ENCODE measurements at places on chromosomes 5 and 9.

- DNase-seq, result no peak
Observed at GRCh38 chr5:34574936-34575467, 81.1 kb upstream of the RAI14 start.

DNA sequence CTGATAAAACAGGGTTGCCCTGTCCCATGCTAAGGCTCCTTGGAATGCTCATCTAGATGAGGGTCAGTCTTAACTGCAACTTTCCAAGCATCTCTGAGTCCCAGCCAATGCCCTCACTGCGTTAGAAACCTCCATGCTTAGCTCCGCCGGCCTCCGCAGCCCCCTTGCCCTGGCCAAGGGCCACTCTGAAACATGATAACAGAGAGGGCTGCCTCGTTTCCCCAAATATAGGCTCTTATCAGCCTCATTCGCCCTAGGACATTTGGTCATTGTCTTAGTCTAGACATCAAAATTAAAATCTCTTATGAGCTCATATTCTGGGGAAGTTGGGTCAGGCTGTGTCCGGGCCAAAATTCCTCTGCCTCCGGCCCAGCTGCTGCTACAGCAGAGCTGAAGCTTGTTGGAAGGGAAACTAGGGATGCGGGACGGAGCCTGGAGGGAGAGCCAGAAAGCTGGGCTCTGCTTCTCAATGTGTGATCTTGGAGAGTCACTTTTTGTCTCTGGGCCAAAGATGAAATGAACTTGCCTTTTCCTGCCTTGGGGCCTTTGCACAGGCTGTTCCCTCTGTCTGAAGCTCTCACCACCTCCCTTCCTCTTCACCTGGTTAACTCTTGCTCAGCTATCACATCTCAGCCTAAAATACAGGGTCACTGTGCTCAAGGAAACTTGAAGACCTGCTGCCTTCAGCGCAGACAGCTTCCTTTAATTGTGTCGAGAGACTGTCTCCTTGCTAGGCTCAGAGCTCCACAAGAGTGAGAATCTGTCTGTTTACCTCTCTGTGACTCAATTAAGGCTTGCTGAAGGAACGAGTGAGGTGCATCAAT lies 191.3 kb downstream of the RGS3 start:
- no peak for DNase-seq

DNA sequence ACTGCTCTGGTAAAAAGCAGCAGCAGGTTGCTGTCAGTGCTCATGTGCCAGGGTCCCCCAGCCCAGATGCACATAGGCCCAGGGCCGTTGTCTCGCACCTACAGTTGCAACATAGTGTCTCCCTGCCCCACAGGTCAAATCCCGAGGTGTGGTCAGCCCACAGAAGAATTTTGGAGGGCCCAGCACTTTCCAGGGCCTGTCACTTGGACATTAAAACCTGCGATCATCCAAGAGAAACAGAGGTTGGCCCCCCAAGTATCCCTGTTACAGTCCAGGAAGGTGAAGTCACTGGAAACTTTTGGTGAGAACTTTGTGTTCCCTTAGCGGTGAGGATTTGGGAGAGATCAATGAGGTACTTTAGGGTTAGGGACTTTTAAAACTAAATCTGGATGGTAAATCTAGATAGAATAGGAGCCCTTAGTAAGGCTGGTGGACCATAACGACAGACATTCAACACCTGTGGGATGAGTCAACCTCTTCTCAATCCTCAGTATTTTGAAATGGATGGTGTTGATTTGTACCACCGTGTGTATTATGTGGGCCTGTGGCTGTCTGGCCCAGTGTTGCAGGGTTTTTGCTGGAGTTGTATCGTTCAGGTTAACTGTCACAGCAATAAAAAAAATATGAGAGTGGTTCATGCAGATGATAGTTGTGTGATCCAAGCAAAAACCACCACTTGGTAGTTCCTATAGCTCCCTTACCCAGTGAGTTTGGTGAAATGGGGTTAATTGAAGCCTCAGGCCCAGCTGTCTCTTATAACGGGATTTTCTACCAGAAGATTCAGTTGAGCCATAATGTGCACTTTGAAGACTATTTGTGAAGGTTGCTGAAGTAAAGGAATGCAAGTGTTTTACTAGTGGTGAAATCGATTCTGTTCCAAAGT lies 19.2 kb downstream of the OR2S2 start:
- DNase-seq, result no peak

DNA sequence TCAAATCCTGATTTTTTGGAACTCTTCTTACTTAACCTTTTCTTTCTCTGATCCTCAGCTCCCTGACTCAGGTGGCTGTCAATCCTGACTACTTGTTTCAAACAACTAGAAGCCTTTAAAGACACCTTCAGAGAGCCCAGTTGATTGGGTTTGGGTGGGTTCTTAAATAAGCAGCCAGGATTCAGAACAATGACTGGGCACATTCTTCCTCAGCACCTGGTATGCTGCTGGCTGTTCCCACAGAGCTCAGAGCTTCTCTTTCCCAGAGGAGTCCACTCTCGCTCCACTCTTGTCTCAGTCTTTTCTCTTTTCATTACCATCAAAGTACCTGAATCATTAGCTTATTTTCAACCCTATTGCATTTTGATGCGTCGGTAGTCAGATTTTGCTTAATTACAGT lies 22.5 kb downstream of the PCSK5 start:
- no peak for DNase-seq

DNA sequence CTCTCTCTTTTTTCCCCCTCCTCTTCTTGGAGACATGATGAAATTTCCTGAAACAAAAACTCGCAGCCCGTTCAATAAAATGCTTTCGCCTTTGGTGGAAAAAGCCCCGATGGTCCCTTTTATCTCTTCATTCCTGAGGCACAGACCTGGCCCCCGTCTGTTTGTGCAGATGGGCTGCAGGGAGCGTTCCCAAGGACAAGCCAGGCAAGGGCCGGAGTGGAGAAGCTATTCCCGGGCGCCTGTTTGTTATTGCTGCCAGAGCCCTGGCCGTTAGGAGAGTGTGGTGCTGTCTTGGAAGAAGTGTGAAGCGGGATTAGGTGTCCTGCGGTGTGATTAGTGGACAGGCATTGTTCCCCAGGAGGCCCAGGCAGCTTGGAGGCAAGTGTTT lies 71.9 kb downstream of the SMIM23 start:
- no peak for DNase-seq

Data from CD4-positive, alpha-beta T cell treated with Interleukin-6 at 100 ng/mL for 8 hours (primary cell).